Lung (tissue), 17 donors: ENCODE measurements at places on chromosomes 6 and 20. TPM values are rescaled to one million over a fixed set of nuclear protein-coding genes. Genes with fewer than 3 reads are reported as not detected.
A peak's percentile ranks its signal among the peaks of the same experiment; 100 is the strongest.

GRCh38 chr6:22221630-22222029 is 75.2 kb downstream of the PRL start:
- peak; percentile 37 for DNase-seq

- no peak for DNase-seq
Observed at GRCh38 chr20:661474-662270, 8.7 kb upstream of the SRXN1 start.

DNA sequence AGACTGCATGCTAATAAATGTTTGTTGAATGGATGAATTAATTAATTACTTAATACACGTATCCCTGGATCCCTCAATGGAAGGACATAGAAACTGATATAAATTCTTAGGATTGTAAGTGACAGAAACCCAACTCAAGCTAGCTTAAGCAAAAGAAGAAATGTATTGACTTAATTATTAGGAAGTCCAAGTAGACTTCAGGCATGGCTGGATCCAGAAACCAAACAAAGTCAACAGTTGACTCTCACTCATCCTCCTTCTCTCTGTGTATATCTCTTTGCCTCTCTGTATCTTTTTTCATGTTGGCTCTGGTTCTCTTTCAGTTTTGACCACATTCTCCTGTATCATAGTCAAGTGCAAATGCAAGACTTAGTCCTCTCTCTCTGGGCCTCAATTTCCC is 82.0 kb upstream of the CTNNBL1 start:
- no peak for DNase-seq

DNA sequence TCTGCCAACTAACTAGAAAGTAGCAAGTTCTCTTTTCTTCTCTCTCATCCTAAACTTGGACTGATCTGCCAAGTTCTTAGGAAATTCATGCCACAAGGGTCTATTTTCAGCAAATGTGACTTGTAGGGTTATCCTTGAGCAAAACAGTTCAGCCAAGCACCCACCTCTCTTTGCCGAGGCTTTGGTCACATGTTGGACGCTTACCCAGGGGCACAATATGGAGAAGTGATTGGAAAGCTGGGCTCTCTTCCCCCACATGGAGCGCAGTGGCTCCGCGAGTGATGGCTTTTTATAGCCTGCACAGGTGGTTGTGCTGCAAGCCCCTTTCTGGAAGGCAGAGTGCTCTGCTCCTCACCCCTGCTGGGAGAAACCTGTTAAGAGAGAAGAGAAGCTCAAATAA is 47.7 kb upstream of the FNDC1 start:
- no peak for DNase-seq

- no peak for DNase-seq
Observed at GRCh38 chr6:7496266-7496875, 45.1 kb upstream of the DSP start.

Gene SPTLC3
- 18.9 TPM for total RNA-seq

DNA sequence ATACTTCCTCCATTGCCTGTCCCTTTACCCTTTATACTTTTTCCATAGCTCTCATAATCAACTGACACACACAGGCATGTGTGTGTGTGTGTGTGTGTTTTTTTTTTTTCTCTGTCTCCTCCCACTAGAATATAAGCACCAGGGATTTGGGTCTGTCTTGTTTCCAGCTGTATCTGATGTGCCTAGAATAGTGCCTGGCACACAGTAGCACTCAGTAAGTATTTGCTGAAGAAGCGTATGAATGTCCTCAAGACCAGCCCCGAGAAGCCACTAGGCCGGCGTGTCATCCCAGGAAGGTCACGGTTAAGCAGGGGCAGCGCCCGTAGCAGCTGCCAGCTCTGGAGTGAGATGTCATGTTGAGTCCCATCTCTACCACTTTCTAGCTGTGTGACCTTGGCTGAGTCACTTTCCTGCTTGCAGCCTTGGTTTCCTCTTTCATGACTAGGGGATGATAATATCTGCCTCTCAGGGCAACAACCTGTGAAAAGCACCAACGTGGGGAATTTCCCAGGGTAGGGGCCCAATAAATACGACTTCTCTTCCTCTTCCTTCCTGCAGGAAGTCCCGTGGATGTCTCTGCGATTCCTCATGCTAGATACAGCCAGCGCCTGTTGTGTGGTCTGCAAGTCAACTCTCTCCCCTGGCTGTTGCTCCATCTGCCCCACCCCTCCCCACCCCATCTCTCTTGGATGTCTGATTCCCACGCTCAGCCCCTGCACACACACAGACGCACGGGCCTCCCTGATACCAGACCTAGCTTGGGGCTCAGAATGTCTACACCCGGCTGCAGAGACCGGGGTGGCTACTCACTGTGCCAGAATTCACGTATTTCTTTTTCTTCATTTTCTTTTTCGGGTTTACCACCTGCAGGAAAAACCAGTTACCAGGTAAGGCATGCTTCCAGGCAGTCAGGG is 58.1 kb downstream of the RAB44 start:
- DNase-seq: no peak

Gene FAXC
- 4.0 TPM for total RNA-seq

Gene UQCC2
- 55.4 TPM for total RNA-seq

DNA sequence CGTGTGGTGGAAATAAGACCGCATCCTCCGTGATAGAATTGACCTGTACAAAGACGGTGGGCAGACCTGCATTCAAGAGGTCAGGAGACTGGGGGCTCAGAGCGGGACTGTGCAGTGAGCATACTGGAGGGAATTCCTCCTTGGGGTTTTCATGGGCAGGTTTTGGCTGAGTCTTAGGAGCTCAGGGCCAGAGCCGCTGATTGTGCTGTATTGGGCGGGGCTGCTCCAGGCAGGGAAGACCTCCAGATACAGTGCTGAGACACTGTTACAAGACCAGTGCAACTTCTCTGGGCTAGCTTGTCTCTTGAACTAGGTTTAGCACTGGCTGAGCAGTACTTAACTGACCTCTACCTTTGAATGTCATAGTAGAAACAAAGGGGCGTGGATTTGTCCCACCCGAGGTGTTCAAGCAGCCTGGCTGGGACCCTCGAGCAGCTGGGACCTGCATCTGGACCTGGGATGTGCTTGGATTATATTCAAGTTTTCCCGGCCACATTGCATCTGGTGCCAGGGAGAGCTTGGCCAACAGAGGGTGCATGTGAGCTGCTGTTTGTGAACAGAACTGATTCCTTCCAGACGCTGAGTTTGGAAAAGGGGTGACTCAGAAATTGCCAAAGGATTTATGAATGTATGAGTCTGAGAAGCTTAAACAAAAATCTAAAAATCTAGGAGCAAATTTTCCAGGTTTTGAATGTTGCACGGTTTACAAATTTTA is 33.4 kb upstream of the SLC22A1 start:
- DNase-seq: peak; percentile 67
